H7 (cell line): ENCODE measurements at places on chromosomes 3 and 15. TPM values are rescaled to one million over a fixed set of nuclear protein-coding genes. Genes with fewer than 3 reads are reported as not detected.

GRCh38 chr3:174072675-174073074, 675.1 kb downstream of the NLGN1 start:
- no peak for DNase-seq

GRCh38 chr15:81152799-81153198, 18.7 kb downstream of the CFAP161 start:
- no peak for DNase-seq

- peak; percentile 7 for DNase-seq
Observed at GRCh38 chr15:68653031-68653635, 74.3 kb downstream of the CORO2B start.

DNA sequence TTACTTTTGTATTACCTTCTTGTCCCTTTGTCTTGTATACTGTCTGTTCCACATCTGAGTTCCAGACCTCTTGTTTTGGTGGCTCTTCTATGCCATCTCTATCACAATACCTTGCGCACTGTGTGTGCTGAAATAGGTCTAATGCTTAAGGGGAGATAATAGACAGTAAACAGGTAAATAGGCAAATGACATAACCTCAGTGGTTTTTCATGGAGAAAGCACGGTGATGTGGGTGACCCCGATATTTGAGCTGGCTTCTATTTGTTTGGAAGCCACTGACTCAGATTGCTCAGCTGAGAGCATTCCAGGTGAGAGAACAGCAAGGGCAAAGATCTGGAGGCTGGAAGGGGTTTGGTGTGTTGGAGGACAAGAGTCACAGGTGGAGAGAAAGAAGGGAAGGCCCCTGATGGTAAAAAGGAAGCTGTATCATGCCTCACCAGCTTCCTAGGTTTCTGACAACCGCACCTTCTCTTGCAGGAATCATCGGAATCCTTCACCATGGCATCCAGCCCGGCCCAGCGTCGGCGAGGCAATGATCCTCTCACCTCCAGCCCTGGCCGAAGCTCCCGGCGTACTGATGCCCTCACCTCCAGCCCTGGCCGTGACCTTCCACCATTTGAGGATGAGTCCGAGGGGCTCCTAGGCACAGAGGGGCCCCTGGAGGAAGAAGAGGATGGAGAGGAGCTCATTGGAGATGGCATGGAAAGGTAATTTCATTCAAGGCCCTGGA, 795 bp downstream of the MCM2 start:
- peak; percentile 51 for DNase-seq

- peak; percentile 97 for DNase-seq
Observed at GRCh38 chr3:50194128-50194902, 2.9 kb downstream of the GNAT1 start.

DNA sequence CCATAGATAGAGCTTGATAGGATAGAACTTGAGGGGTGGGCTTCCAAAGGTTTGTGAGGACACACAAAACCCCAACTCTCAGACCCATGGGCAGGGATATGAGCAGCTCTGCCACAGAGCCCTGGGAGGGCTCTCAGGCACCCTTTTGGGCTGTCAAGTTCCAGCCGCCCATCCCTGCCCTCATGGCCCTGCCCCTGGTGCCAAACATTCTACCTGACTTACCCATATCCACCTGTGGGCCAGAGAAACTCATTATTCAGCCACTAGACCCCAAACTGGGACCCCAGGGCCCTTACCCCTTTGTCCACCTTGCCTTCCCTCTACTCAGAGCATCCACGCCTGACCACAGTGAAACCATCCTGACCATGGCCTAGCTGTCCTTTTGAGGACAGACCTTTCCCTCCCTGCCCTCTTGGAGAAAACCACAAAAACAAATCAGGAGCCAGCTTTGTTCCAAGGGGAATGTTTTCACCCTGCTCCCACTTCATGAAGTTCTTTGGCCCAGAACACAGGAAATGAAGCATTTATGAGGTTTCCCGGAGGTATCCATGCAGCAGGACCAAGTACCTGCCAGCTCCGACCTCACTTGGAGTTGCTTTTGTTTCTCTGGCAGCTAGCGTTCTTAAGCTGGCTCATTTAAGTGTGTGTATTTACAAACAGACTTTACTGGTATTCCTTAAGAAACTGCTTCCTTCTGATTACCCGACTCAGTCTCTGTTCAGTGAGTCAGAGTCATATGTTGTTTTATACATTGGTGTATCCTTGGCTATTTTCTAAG, 34.2 kb upstream of the GALNT15 start:
- DNase-seq = no peak

DNA sequence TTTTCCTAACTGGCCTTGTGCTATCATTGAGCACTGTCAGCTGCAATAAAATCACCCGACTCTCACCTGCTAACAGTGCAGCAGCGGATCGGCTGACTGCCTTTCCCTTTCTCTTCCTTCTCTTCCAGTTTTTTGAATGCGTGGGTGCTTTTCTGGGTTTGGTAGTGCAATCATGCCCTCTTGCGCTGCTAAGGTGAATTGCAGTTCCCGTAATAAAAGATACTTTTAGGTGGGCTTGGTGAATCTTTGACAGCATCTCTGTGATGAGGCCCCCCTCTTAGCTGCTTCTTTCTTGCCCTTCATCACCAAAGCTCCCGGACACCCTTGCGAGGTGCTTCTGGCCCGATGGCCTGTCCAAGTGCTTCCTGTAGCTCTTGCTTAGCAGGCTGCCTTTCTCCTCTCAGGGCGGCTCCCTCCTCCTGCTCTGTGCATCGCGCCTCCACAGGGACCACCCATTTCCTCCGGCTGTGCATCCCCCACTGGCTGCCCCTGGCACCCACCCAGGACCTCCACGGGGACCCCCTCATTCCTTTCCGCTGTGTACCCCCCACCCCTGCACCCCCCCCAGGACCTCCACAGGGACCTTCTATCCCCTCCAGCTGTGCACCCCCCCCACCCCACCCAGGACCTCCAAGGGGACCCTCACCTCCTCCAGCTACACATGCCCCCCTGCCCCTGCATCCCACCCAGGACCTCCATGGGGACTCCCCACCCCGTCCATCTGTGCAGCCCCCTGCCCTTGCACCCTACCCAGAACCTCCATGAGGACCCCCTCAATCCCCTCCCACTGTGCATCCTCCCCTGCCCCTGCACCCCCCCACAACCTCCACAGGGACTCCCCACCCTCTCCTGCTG, 50.8 kb upstream of the RPL32 start:
- DNase-seq = peak; percentile 83

GRCh38 chr15:87604857-87605446, 651.6 kb downstream of the NTRK3 start:
- DNase-seq = peak; percentile 30

- DNase-seq = peak; percentile 7
Observed at GRCh38 chr3:27311400-27311799, 57.8 kb downstream of the NEK10 start.

- DNase-seq = no peak
Observed at GRCh38 chr3:113070681-113071113, 79.9 kb downstream of the GTPBP8 start.

- DNase-seq = no peak
Observed at GRCh38 chr15:31062310-31062847, 39.1 kb downstream of the TRPM1 start.

DNA sequence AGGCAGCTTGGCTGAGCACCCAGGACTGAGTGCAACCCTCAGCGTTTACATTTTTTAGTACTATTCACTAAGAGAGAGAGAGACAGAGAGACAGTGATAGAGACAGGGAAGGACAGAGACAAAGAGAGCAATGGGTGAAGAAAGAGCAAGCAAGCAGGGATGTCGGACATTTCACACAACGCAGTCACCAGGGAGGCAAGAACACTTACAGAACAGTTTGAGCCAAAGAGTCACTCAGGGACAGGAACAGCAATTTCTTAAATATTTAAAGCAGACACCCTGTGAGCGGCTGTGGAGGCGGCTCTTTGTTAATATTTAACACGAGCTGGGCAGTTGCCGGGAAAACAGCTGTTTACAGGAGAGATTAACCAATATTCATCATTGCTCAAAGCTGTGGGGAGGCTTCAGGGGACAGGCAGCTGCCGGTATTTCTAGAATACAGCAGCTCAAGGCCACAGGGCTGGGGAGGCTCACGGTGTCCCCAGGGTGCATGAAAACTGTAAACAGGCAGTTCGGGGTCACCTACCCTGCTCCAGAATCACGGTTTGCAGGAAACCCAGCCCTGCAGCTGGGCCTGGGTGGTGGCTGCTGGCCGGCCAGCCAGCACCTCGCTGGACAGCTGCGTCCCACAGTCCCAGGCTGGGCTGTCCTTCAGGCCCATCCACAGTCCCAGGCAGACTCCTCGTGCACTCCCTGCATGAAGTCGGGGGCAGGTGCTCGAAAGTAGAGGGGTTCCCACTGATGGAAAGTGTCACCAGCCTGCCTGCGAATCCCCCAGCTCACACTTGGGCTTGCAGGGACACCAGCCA, 38.8 kb upstream of the PCSK6 start:
- peak; percentile 28 for DNase-seq

DNA sequence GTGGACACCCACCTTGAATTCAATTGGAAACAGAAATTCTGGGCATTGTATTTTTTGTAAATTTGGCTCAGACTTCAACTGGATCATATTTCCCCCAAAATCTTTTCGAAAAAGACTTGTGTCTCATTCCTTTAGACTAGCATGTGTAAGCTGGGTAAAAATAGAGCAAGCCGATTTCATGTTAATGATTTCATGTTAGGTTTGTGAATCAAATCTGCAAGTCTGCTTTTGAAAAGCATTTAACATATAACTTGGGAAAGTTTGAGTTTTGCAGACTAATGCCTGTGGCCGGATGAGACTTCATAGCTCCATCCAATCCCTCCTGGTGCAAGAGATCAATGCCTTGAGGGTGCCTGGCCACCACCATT, 64.5 kb downstream of the FLNB start:
- DNase-seq = no peak

GRCh38 chr3:170259907-170260306, 37.7 kb downstream of the PRKCI start:
- DNase-seq = no peak

- no peak for DNase-seq
Observed at GRCh38 chr3:154131830-154132229, 10.6 kb downstream of the ARHGEF26 start.

GRCh38 chr3:72697717-72698116, 150.5 kb downstream of the SHQ1 start:
- no peak for DNase-seq

GRCh38 chr15:77135181-77135580, 64.3 kb upstream of the TSPAN3 start:
- no peak for DNase-seq

- DNase-seq = no peak
Observed at GRCh38 chr3:11390411-11391131, 118.4 kb downstream of the ATG7 start.

DNA sequence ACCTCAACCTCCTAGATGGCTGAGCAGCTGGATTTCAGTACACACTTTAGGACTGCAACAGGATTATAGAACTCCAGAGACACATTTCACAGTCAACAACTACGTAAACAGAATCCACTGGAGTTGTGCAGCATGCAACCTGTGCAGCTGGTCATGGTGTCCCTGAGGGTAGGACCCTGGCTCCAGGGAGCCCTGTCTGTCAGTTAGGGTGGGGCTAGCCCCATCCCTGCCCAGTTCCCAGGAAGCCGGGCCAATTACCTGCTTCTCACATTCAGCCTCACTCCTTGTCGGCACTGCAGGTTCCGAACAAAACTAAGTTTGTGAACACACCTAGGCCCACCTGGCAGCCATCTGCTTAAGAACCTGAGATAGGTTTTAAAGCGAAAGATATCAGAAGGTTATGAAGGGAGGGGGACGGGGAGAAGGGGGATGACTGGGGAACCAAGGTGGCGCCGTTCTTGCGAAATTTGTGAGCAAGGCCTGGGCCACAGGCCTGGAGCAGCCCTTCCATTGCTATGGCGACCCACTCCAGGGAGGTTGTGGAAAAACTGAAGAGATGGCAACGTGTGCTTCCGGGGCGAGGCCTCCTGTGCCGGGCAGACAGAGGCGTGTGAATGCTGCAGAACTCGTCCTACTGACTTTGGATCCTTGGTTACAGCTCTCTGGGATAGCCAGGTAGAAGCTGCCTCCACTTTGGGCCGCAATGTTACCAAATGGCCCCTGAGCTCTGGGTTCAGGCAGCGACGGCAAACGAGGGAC, 25.3 kb downstream of the ACSBG1 start:
- peak; percentile 27 for DNase-seq

The CCDC13 gene
- 0.48 TPM in 1 of 2 replicates, not detected in the other for total RNA-seq

The WDR49 gene
- 0.07 and 0.35 TPM in 2 replicates for total RNA-seq

The GRM7 gene
- total RNA-seq = 0.14 and 0.70 TPM in 2 replicates

The MFGE8 gene
- total RNA-seq = 151 and 182 TPM in 2 replicates

The ROBO1 gene
- 34.5 and 71.2 TPM in 2 replicates for total RNA-seq

The AEN gene
- 60.7 and 64.8 TPM in 2 replicates for total RNA-seq

The ROPN1 gene
- not detected in 2 replicates for total RNA-seq
